Psoas muscle (tissue), 8 donors: ENCODE measurements at places on chromosomes 5 and 9.

- DNase-seq = no peak
Observed at GRCh38 chr9:101235105-101235866, 149.5 kb downstream of the BAAT start.

GRCh38 chr9:77957652-77958051 lies 74.0 kb downstream of the GNAQ start:
- no peak for DNase-seq

- DNase-seq = no peak
Observed at GRCh38 chr9:96495341-96495740, 45.4 kb downstream of the HABP4 start.

DNA sequence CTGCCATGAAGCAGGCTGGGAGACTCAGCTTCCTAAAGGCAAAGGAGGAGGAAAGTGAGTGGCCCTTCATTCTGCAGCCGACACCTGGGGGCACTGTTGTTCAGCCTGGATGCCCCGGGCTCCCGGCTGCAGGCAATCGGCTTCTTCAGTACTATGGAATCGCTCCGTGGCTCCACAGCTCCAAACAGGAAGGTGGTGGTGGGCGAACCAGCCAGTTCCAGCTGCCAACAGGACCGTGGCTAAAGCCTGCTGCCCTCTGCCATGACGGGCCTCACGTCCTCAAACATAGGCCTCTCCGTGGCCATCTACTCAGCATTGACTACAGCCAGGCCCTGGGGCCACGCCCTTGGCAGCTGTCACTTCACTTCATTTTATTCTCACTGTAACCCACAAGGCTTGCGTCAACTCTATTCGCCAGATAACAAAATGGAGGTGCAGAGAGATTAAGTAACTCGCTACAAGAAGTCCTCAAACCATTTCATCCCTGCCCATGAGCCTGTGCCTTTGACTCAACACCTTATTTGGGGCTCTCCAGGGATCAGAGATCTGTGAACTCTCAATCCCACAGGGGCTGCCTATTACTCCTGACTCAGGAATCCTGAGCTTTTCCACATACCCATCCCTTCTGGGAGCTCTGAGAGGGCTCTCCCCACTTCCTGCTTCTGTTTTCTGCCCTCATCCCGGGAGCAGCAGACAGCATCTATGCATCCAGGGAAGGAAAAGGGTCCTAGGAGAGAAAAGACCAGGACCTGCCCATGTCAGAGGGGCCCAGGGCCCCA lies 38.0 kb downstream of the PAX5 start:
- DNase-seq = no peak

- DNase-seq = no peak
Observed at GRCh38 chr5:120162321-120162720, 301.8 kb upstream of the PRR16 start.

GRCh38 chr5:131239686-131240085 lies 24.2 kb upstream of the CDC42SE2 start:
- no peak for DNase-seq

DNA sequence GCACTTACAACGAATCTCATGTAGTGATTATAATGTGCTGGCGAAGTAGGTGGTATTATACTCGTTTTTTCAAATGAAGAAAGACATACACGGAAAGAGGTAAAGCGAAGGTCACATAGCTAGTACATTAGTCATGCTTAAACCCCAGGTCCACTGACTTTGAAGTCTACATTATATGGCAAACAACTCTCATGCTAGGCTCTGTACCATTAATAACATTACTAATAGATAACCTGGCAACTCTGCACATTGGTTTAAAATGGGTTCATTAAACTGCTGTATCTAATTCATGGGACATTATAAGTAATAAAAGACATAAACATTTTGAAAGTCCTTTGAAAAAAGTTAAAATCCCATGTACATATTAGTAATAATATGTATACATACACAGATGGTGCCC lies 21.2 kb downstream of the FYB1 start:
- no peak for DNase-seq
